ENCODE measurements at places on chromosomes 12 and 14.

DNA sequence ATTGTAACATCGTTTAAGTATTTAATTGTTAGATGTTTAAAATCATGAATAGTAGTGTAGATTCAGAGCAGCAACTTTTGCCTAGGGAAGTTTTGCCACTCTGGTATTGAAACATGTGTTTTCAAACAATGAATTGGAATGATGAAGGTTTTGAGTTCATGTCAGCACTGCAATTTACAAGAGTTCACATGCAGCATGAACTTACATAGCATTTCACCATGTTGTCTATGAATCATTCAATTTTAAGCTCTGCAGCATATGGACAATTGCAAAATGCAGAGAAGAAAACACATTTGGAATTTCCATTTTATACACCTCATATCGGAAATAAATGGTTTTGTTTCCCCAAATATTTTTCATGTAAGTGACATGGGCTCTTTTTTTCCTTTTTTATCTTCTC lies 170.7 kb upstream of the CDKN3 start:
- DNase-seq = no peak

- no peak for DNase-seq
These were observed 27.7 kb downstream of the RBM19 start for GRCh38 chr12:113938471-113938870.

DNA sequence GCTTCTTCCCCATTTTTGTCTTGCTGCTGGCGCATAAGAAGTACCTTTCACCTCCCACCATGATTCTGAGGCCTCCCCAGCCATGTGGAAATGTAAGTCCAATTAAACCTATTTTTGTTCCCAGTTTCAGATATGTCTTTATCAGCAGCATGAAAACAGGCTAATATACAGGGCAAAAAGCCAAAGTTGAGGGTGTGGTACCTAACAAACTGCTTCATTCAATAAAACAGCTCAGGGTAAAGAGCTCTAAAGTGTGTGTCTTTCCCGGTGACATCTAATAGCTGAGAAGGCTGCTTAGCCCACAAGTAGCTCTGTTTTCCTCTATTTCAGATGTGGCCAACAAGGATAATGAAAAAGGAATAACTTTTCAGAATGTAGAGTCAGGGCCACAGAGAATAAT lies 76.7 kb upstream of the SLC8A3 start:
- DNase-seq = no peak

- DNase-seq = peak; percentile 69
These were observed 84.0 kb downstream of the BORCS5 start for GRCh38 chr12:12440784-12441428.

- no peak for DNase-seq
These were observed 17.2 kb upstream of the CACNA1C start for GRCh38 chr12:2035431-2036055.

DNA sequence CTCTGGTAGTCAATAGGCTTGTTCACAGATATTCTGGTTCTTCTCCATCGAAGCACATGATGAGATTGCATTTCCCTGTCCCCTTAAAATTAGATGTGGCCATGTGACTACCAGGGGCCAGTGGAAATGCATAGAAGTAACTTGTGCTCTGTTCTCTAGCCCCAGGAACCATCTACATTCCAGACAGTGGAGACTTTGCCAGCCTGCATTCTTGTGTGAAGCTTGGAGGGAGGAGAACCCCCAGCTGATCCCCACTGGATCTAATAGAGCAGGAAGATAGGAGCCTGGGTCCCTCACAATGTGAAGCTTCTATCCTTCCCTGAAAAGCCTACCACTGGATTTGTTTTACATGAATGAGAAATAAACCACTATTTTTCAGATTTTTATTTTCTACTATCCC lies 130.1 kb downstream of the KITLG start:
- no peak for DNase-seq

GRCh38 chr14:38366374-38366773 lies 110.5 kb upstream of the CLEC14A start:
- no peak for DNase-seq

- DNase-seq = no peak
These were observed 212.8 kb upstream of the BMP4 start for GRCh38 chr14:54169254-54169924.

- no peak for DNase-seq
These were observed 9.0 kb upstream of the KRT1 start for GRCh38 chr12:52689239-52689638.

GRCh38 chr14:90381999-90382451 lies 14.8 kb upstream of the CALM1 start:
- peak; percentile 81 for DNase-seq

GRCh38 chr12:49288922-49289555 lies 5.9 kb upstream of the PRPH start:
- DNase-seq = no peak

DNA sequence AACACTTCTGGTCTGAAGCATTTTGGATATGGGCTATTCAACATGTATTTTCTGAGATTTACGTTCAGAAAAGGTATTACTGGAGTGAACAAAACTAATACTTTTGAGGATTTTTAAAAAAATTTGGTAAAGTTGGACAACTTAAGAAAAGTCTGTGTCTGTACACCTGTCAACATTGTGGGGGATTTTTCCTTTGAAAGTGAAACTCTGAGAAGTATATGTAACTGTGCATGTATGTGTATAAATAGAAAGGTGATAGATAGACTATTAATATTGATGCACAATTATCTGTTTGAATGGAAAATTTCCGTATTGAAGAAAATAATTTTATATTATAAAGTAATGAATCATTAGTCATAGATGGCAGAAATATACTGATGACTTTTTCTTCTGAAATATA lies 312.8 kb upstream of the MDGA2 start:
- DNase-seq = no peak

- no peak for DNase-seq
These were observed 83.3 kb upstream of the PPM1H start for GRCh38 chr12:63018273-63018672.

- DNase-seq = no peak
These were observed 54.2 kb downstream of the LRRC74A start for GRCh38 chr14:76880449-76880848.

DNA sequence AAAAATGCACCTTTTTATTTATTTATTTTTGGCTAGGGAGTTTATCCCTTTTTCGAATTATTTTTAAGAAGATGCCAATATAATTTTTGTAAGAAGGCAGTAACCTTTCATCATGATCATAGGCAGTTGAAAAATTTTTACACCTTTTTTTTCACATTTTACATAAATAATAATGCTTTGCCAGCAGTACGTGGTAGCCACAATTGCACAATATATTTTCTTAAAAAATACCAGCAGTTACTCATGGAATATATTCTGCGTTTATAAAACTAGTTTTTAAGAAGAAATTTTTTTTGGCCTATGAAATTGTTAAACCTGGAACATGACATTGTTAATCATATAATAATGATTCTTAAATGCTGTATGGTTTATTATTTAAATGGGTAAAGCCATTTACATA lies 14.9 kb upstream of the SNAPC1 start:
- DNase-seq = no peak

DNA sequence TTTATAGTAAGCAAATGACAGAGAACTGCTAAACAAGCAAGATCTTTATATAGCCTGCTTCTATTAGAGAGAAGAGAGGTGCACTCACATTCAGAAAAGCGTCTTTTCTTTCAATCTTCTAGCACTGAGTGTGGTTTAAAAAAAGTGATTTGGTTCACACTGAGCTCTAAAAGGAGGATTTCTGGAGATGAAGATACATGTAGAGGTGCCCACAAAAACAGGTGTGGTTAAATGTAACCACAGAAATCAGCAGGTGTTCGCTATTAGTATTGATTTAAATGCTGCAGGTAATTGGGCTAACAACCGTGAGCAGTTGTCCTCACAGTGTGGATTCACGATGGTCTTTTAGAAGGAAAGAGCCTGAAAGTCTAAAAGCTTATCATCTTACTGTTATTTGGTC lies 10.7 kb downstream of the PKP2 start:
- no peak for DNase-seq

GRCh38 chr12:26122061-26122680 lies 2.7 kb downstream of the BHLHE41 start:
- no peak for DNase-seq

- DNase-seq = no peak
These were observed 36.6 kb downstream of the PCNX1 start for GRCh38 chr14:70943838-70944237.

DNA sequence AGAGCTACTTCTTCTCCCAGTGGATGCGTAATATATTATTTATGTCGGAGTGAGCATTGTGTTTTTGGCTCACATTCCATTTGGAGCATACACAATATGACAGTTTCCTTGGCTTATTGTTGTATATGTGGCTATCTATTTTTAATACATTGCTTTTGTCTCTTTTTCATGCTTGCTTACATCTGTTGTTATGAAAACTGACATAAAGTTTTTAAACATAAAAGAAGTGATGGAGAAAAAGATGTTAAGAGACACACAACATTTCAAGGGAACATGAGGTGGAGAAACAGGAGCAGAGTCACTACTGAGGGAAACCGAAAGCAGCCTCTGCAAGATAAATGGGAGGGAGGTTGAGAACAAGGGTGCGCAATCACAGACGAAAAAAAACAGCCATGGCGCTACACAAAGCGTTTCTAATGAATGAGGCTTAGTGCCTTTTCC lies 228.4 kb upstream of the NPAS3 start:
- no peak for DNase-seq

DNA sequence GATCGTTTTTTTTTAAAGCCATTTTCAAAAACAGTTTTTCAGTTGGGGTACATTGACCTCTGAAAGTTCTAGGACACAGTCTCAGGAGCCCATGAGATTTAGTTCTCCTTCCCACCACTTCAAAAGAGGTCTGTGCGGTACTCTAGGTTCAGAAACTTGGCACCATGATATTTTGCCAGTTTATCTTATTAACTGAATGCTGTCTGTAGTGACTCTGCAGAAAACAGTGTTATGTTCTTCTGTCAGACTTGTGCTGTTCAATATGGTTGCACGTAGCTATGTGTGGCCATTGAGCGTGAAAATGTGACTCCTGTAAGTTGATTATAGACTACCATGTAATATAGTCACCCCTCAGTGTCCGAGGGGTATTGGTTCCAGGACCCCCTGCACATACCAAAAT lies 35.9 kb downstream of the CRADD start:
- no peak for DNase-seq

- DNase-seq = peak; percentile 32
These were observed 200.2 kb upstream of the RBM19 start for GRCh38 chr12:114166362-114166761.

GRCh38 chr14:26444822-26445221 lies 153.0 kb downstream of the NOVA1 start:
- DNase-seq = no peak

GRCh38 chr14:37992499-37992898 lies 215.2 kb upstream of the SSTR1 start:
- DNase-seq = no peak

DNA sequence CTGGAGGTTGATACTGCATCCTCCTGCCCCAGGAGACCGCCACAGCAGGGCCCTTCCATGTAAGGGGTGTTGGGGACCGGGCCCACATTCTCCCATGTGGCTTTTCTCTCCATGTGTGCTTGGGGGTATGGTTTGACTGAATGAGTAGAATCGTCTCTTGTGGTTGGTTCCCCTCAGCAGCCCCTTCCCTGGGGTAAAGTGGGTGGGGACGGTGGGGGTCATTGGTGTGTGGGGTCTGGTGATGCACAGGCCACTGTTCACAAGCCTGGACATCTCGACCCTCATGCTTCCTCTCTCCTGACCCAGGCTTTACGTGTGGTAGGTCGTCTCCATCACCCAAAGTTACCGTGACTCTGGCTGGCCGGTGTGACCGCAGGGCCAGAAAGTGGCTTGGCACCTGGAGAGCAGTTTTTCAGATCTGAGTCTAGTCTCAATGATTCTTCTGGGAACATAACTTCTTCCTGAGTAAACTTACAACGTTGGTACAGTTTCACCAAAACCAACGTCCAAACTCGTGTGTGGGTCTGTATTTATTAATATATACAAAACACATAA lies 17.7 kb downstream of the DCAF4 start:
- no peak for DNase-seq

GRCh38 chr12:54006559-54007220 lies 2.1 kb upstream of the HOXC8 start:
- no peak for DNase-seq

DNA sequence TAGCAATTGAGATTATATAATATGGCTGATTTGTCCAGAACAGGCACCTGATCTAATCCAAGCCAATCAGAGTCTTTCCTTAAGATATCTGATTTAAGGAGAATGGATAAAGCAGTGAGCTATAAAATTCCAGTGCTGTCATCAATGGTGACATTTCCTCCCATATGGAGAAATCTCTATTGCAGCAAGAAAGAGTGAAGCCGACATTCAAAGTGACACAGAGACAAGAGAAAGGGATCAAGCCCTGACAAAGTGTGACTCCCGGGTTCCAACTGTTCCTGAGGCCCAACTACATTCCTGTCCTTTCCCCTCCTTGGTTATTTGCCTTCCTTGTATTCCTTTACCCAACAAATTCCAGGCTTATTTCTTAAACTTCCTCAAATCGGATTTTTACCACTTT lies 430.0 kb upstream of the SOX5 start:
- DNase-seq = no peak

DNA sequence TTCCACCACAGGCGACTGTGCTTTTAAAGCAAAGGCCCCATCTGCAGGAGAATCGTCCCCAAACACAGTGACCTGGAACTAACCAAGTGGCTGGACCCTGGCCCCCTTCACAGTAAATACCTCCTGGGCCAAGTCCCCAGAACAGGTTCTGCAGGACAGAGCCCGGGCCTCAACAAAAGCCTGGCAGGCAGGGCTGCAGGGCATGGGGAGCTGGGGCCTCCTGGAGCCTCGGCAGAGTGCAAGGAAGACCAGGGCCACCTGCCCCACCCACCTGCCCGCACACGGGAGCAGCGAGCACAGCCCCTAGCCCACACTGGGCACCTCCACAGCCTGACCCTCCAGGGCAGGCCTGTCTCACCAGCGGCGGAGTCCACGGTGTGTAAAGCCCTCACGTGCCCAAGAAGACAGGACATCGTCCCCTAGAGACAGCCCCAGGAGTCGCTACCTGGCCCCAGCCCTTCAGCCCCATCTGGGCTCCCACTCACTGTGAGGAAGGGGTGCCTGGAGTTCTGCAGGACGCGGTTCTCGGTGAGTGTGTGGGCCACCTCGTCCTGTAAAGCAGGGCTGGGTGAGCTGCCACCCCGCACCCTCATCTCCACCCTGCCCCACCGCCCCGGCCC lies 21.0 kb downstream of the AKT1 start:
- no peak for DNase-seq

DNA sequence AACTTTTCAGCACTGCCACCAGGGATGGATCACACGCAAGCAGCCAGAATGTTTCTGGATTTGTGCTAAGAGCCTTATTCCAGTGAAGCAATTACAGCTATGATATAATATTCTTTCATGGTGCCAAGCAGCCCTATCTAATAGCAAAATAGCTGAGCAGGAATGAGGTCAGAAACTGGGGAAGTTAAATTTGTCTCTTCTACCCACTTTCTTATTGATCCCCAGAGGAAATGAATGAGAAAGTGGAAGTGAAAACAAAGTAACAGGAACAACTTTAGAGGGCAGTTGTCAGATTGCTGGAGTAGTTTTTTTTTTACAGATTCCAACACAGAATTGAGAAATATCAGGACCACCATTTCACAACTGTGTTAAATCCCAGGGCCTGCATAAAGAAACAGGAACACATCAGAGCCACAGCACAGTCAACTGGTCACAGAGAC lies 44.8 kb downstream of the GCH1 start:
- DNase-seq = no peak

GRCh38 chr12:29281371-29282005 lies 99.5 kb downstream of the ERGIC2 start:
- no peak for DNase-seq

GRCh38 chr14:48936849-48937248 lies 649.3 kb downstream of the RPS29 start:
- DNase-seq = no peak
